Kidney (tissue), 22 donors: ENCODE measurements at places on chromosomes 16 and 17. TPM values are rescaled to one million over a fixed set of nuclear protein-coding genes. Genes with fewer than 3 reads are reported as not detected.

- no peak for DNase-seq
- H3K4me1 ChIP-seq: no peaks in the 10 kb centered on the region
- peak overlapping the region; percentile 81 for H3K4me3 ChIP-seq
- H3K27ac ChIP-seq: peak overlapping the region; percentile 97
- H3K27me3 ChIP-seq: no peaks in the 10 kb centered on the region
- peaks cover 8% of the 10 kb centered on the region for H3K36me3 ChIP-seq
Observed at GRCh38 chr16:30064729-30065101, 845 bp upstream of the ALDOA start.

DNA sequence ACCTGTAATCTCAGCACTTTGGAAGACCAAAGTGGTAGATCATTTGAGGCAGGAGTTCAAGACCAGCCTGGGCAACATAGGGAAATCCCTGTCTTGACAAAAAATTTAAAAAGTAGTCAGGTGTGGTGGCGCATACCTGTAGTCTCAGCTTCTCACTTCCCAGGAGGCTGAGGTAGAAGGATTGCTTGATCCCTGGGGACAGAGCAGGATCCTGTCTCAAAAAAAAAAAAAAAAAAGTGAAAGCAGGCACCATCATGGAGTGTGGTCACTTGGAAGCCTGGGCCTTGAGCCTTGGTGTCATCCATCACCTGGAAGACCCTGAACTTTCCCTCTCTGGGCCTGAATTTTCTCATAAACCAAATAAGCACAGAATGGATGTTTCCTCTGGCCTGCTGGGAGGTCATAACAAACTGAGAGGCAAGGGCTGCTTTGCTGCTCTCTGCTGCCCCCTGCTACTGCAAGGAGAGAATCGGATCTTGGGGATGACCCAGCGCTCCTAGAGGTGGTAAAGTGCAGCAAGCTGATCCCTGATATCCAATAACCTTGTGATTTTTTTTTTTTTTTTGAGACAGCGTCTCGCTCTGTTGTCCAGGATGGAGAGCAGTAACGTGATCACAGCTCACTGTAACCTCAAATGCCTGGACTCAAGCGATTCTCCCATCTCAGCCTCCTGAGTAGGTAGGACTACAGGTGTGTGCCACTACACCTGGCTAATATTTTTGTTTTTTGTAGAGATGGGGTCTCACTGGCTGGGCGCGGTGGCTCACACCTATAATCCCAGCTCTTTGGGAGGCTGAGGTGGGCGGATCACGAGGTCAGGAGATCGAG lies 75.9 kb upstream of the RNU2-1 start:
- no peaks in the 10 kb centered on the region for H3K36me3 ChIP-seq
- no peak overlapping the region for H3K27ac ChIP-seq
- H3K4me1 ChIP-seq: no peaks in the 10 kb centered on the region
- no peak overlapping the region for H3K4me3 ChIP-seq
- DNase-seq: no peak

GRCh38 chr16:2270588-2271470 lies 2.9 kb upstream of the RNPS1 start:
- H3K27me3 ChIP-seq: no peaks in the 10 kb centered on the region
- no peaks in the 10 kb centered on the region for H3K36me3 ChIP-seq
- peaks cover 3% of the 10 kb centered on the region for H3K4me1 ChIP-seq
- DNase-seq: no peak
- H3K4me3 ChIP-seq: no peak overlapping the region

The ASB16 gene
- 0.90 TPM for polyA plus RNA-seq

- H3K27me3 ChIP-seq: no peaks in the 10 kb centered on the region
- H3K36me3 ChIP-seq: peaks cover 25% of the 10 kb centered on the region
- no peak for DNase-seq
- H3K27ac ChIP-seq: no peak overlapping the region
- no peak overlapping the region for H3K4me3 ChIP-seq
Observed at GRCh38 chr17:75824050-75824552, 20.1 kb downstream of the UNC13D start.

GRCh38 chr17:38701504-38702165 lies 3.4 kb upstream of the MLLT6 start:
- H3K4me1 ChIP-seq: peaks cover 16% of the 10 kb centered on the region
- DNase-seq: no peak
- peak overlapping the region; percentile 73 for H3K4me3 ChIP-seq
- H3K27ac ChIP-seq: peak overlapping the region; percentile 96
- no peaks in the 10 kb centered on the region for H3K36me3 ChIP-seq

The FBXO39 gene
- polyA plus RNA-seq: not detected

The OTOP3 gene
- polyA plus RNA-seq: not detected

- no peaks in the 10 kb centered on the region for H3K27me3 ChIP-seq
- H3K4me3 ChIP-seq: no peak overlapping the region
- no peak for DNase-seq
- no peak overlapping the region for H3K27ac ChIP-seq
Observed at GRCh38 chr16:88960516-88960915, 16.5 kb downstream of the CBFA2T3 start.

DNA sequence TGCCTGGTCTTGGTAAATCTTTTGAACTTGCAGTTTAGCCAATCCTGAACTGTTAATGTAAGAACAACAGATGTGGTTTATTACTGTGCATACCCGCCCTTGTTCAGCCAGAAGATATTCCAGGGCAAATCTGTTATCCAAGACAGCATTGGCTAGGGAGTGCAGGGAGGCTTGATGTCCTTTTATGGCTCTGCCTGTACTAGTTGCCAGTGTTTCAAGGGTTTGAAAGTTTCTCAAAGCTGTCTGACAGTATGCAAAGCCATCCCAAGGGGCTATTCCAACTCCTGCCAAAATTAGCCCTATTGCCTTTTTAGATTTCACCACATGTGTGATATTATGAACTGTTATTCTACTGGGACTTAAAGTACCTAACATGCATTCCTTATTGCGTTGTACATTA lies 30.1 kb downstream of the LCMT1 start:
- peaks cover 2% of the 10 kb centered on the region for H3K36me3 ChIP-seq
- no peak overlapping the region for H3K27ac ChIP-seq
- H3K27me3 ChIP-seq: no peaks in the 10 kb centered on the region
- H3K4me3 ChIP-seq: no peak overlapping the region
- no peaks in the 10 kb centered on the region for H3K4me1 ChIP-seq

The PAQR4 gene
- 3.5 TPM for polyA plus RNA-seq

The PHOSPHO1 gene
- 1.5 TPM for polyA plus RNA-seq

DNA sequence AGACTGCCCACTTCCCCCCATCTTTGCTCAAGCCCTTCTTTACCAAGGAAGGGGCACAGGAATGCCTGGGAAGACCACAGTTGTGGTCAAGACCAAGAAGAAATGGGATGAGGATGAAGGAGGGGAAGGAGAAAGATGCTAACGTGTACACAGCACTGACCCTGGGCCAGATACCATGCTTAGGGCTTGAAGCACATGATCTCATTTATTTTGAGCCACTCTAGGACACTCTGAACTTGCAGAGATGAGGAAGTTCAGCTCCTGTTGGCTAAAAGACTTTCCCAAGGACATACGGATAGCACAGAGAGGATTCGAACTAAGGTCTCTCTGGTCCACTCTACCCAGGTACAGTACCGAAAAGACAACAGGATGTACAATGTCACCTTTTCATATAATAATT lies 42.6 kb downstream of the PIK3R5 start:
- H3K4me3 ChIP-seq: no peak overlapping the region
- H3K27ac ChIP-seq: peak overlapping the region; percentile 30
- DNase-seq: no peak
- H3K4me1 ChIP-seq: no peaks in the 10 kb centered on the region
- H3K36me3 ChIP-seq: no peaks in the 10 kb centered on the region
- no peaks in the 10 kb centered on the region for H3K27me3 ChIP-seq

- H3K36me3 ChIP-seq: no peaks in the 10 kb centered on the region
- H3K27ac ChIP-seq: no peak overlapping the region
- no peaks in the 10 kb centered on the region for H3K27me3 ChIP-seq
- H3K4me1 ChIP-seq: no peaks in the 10 kb centered on the region
Observed at GRCh38 chr16:35302859-35303258, 1843.4 kb downstream of the TP53TG3F start.

The C16orf96 gene
- polyA plus RNA-seq: 0.13 TPM

- H3K4me3 ChIP-seq: no peak overlapping the region
- no peaks in the 10 kb centered on the region for H3K27me3 ChIP-seq
- peak; percentile 5 for DNase-seq
- peaks cover 23% of the 10 kb centered on the region for H3K36me3 ChIP-seq
- no peak overlapping the region for H3K27ac ChIP-seq
- no peaks in the 10 kb centered on the region for H3K4me1 ChIP-seq
Observed at GRCh38 chr16:47592232-47592631, 131.1 kb downstream of the PHKB start.

The DHRS7C gene
- polyA plus RNA-seq: not detected

The NETO2 gene
- 1.4 TPM for polyA plus RNA-seq

The MYBBP1A gene
- polyA plus RNA-seq: 11.9 TPM

DNA sequence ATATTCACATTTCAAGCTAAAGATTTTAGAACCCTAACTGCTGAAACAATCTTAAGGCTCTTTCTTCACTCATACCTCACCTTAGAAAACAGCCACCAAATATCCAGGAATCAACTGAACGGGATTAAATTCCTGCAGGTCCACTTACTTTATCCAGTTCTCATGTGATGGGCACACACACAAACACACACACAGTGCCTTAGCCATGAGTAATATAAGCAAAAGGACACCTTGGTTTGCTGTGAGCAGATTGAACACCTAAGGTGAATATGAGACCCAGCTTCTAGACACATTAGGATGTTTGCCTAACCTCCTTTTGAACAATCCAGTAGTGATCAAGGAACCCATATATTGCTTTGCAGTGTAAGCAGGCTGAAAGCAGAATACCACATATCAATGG lies 81.5 kb downstream of the TUBD1 start:
- H3K27ac ChIP-seq: no peak overlapping the region
- no peak for DNase-seq
- no peaks in the 10 kb centered on the region for H3K27me3 ChIP-seq
- H3K4me1 ChIP-seq: no peaks in the 10 kb centered on the region
- no peaks in the 10 kb centered on the region for H3K36me3 ChIP-seq

The SYCE1L gene
- polyA plus RNA-seq: 7.1 TPM

The COX6A2 gene
- 5.5 TPM for polyA plus RNA-seq

The CUEDC1 gene
- 33.0 TPM for polyA plus RNA-seq

The FAAP100 gene
- polyA plus RNA-seq: 13.2 TPM

The KRTAP9-2 gene
- polyA plus RNA-seq: not detected

The TBC1D3D gene
- polyA plus RNA-seq: 3.4 TPM

- no peaks in the 10 kb centered on the region for H3K27me3 ChIP-seq
- DNase-seq: no peak
- no peak overlapping the region for H3K4me3 ChIP-seq
- H3K4me1 ChIP-seq: peaks cover 3% of the 10 kb centered on the region
- H3K27ac ChIP-seq: no peak overlapping the region
- no peaks in the 10 kb centered on the region for H3K36me3 ChIP-seq
Observed at GRCh38 chr16:20887207-20887606, 13.0 kb downstream of the DCUN1D3 start.

- H3K4me1 ChIP-seq: no peaks in the 10 kb centered on the region
- H3K27me3 ChIP-seq: no peaks in the 10 kb centered on the region
- no peak overlapping the region for H3K4me3 ChIP-seq
- H3K27ac ChIP-seq: no peak overlapping the region
- DNase-seq: no peak
Observed at GRCh38 chr17:68182011-68182306, 65.9 kb upstream of the AMZ2 start.

GRCh38 chr17:40130352-40131042 lies 8.7 kb downstream of the MSL1 start:
- no peaks in the 10 kb centered on the region for H3K27me3 ChIP-seq
- no peaks in the 10 kb centered on the region for H3K4me1 ChIP-seq

DNA sequence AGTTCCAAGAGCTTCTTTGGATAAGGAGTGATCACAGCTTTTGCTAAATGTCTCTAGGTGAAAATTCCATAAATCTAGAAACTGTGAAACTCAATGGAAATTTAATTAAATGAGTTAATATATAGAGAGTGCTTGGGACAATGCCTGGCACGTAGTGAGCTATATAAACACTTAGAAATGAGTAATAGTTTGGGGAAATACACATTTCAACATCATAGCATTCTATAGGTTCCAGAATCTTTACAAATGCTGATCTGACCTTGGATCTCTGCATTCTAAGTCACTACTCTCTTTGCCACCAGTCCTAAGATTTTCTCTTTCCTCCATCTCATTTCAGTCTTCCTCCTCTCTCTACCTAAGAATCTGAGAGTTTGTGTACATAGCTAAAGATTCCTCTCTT lies 175.6 kb downstream of the SOX9 start:
- H3K27me3 ChIP-seq: no peaks in the 10 kb centered on the region
- H3K27ac ChIP-seq: no peak overlapping the region
- no peaks in the 10 kb centered on the region for H3K4me1 ChIP-seq
- DNase-seq: no peak
- H3K36me3 ChIP-seq: no peaks in the 10 kb centered on the region

DNA sequence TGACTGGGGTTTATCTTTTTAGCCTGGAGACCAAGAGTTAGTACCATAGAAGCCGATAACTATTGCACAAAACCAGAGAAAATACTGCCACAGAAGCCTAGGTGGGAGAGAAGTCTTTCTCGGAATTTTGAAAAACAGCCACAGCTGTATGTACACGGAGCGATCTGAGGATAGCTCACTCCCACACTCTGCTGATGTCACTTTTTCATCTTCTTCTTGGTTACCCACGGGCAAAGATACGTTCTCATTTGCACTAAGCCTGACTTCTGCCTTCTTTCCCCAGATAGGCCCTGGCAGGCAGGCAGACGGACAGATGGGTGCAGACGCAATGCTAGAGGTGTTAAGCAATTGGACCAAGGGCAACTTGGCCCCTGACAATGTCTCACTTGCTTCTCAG lies 9.1 kb upstream of the CBX4 start:
- H3K36me3 ChIP-seq: no peaks in the 10 kb centered on the region
- H3K27ac ChIP-seq: no peak overlapping the region
- peaks cover 3% of the 10 kb centered on the region for H3K4me1 ChIP-seq
- no peak overlapping the region for H3K4me3 ChIP-seq

- H3K27me3 ChIP-seq: no peaks in the 10 kb centered on the region
- DNase-seq: no peak
- H3K27ac ChIP-seq: no peak overlapping the region
- no peaks in the 10 kb centered on the region for H3K4me1 ChIP-seq
- H3K36me3 ChIP-seq: peaks cover 22% of the 10 kb centered on the region
Observed at GRCh38 chr17:39429600-39429999, 21.5 kb downstream of the MED1 start.

GRCh38 chr17:43741636-43742035 lies 17.0 kb downstream of the SOST start:
- no peaks in the 10 kb centered on the region for H3K4me1 ChIP-seq
- no peak for DNase-seq
- no peaks in the 10 kb centered on the region for H3K27me3 ChIP-seq
- no peak overlapping the region for H3K27ac ChIP-seq
- H3K4me3 ChIP-seq: no peak overlapping the region
